Immature natural killer cell (primary cell): ENCODE measurements at places on chromosomes 2 and 18. TPM values are rescaled to one million over a fixed set of nuclear protein-coding genes. Genes with fewer than 3 reads are reported as not detected.

PROKR1 gene
- polyA plus RNA-seq, result not detected

GRCh38 chr2:189662669-189663226 lies 1.5 kb downstream of the ASNSD1 start:
- no peak for DNase-seq

DNA sequence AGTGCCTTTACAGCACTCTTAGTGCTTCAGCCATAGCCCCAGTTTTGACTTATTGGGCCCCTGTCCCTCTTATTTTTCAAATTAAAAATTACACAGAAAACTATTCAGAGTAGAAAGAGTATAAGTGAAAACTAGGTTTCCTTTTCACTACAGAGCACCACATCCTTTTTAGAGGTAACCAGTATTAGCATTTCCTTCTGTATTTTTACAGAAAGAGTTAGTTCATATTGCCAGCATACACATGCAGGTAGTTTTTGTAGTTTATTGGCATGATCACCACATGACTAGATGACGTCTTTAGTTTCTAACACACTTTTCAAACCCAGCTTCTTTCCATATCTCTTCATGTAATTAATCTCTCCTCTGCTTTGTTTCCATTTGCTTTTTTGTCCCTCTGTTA lies 66.4 kb downstream of the UBE2E3 start:
- no peak for DNase-seq

DNA sequence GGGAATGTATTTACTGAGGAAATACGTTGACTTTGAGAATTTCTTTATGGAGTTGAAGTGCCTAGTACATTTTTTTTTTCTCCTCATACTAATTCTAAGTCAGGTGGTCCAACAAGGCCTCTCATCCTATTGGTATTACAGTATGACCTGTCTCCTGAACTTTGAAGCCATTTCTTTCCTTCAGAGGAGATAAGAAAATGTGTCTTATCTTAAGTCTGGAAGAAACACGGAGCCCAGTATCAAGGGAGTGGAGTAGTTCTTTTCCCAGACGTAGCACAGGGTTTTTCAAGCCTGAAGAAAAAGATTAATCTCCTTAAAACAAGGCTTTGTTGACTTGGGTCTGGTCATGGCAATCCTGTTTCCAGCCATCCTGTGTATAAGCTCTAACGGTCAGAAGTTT lies 11.6 kb upstream of the CPS1 start:
- no peak for DNase-seq
